ENCODE measurements at places on chromosomes 7 and 10.

GRCh38 chr10:1874533-1874932 is 137.2 kb upstream of the ADARB2 start:
- DNase-seq, result no peak

DNA sequence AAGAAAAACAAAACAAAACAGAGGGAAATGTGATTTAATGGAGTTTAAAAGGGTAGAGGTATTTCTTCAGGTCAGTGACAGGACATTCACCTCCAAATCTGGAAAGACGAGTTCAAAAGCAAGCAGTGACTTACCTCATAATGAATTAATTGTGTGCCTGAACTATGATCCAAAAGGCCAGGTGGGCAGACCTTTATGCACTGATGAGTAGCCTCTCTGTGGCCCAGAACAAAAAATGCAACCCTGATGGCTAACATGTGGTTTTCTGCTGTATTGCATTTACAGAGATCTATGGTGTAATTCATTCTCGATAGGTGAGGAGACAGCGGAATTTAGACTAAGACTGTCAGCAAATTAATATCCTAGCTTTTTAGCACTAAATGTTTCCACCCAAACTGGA is 142.0 kb downstream of the HDAC9 start:
- DNase-seq, result no peak

DNA sequence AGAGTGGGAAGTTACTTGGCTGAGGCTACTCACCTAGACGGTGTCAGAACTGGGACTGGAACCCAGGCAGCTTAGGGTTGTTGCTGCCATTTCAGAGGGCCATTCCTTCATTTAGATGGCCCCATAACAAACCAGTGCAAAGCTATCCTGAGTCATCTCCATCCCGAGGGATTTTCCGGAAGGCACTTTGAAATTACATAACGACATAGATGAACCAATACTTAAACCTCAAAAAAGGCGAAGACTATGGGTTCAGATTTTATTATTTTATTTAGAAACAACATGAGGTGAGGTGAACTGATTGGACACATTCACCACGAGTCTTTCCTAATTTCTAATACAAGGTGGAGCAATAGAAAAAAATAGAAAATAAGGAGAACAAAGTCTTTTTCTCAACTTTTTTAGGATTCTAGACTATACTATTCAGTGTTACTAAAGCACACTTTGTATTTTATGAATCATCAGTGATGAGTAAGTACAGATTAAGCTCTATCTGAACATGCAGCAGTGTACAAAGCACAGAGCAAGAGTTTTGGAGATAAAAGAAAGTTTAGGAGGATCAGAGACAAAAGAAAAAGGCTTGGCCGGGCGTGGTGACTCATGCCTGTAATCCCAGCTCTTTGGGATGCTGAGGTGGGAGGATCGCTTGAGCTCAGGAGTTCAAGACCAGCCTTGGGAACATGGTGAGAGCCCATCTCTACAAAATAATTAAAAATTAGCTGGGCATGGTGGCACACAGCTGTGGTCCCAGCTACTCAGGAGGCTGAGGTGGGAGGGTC is 79.5 kb upstream of the SVIL start:
- peak; percentile 64 for DNase-seq

DNA sequence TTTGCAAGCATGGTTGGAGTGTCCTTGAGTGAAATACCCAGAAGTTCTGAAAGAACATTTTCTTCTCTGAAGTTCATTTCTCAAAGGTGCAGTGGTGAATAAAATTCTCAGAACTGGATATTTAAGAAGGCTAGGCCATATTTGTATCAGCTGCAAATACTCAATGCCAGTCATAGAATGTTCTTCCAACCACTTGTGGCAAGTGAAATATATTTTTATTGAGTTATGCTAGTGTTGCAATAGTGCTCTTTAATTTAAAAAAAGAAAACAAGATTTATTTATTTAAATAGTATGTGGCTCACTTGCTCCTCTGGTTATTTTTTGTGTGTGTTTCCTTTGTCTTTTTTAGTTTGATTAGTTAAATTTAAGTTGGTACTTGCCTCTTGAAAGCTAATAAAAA is 64.5 kb downstream of the PALS2 start:
- peak; percentile 16 for DNase-seq

DNA sequence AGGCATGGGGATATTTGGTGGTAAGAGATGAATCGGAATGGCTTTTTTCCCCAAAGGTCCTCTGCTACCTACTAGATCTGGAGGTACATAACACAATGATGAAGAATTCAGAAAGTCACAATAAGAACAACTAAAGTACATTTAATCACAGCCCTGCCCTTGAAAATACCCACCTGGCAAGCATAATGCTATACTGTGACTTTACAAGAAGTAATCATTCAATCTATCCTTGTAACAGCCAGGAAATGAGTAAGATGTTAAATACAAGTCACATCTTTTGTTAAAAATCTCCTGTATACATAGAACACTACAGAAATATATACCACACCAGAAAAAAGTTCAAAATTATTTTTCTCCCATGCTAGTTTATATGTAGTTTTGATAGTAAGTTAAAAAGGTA is 108.3 kb upstream of the ABCB5 start:
- no peak for DNase-seq

DNA sequence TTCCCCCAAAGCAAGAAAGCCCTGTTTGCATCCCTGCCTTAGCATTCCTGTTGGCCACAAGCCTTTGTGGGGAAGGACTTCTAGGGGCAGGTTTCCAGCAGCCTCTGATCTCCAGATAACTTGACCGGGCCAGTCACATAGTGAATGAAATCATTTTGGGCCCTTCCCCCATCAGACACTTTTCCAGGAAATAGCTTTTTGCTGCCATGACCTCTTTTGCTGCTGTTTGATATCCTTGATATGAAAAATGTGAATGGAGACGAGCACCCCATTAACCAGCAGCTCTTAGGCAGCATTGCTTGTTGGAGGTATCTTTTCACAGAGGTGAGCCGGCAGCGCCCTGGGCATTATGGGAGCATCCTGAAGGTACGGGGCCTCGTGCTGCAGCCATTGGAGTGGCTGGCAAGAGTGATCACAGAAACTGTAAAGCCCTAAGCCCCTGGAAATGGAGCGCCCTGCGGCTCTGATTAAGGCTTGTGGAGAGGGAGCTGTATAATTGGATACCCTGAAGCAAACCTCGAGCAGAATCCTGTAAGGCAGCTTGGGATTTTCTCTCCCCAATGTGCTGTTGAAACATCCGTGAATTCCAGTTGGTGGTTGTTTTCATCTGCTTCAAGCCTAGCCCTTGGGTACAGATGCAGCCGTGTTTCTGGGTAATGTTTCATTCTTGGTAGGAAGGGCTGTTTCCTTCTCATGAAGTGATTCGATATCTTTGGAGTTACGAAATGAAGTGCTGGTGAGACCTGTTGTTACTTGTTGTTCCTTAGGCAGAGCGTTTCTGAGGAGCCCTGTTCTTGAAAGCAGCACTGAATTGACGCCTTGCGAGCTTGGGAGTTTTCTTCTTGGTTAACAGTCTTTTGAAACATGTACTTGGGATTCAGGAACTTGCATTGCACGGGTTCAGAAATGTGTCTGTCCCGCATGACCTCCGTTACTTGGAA is 179.0 kb downstream of the PTEN start:
- DNase-seq, result peak; percentile 73

DNA sequence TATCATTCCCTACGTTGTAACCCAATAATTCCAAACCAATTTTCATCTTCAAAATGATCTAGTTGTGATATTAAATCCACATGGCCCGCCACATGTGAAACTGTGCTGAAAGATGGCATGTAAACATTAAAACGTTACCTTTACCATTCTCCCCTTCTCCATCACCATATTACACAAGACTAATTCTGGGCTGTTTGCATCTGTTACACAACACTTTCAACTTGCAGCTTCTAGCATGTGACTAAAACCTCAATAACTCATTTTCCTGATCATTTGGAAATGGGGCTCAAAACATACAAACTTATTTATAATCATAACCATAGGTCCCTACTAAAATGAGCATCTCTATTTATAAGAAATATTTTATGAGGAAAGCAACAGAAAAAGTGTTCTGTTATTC is 4.7 kb downstream of the MTERF1 start:
- DNase-seq, result peak; percentile 41

- no peak for DNase-seq
These were observed 1358.9 kb upstream of the LRRTM3 start for GRCh38 chr10:65566906-65567305.
